ENCODE measurements at places on chromosomes 7 and 10.

DNA sequence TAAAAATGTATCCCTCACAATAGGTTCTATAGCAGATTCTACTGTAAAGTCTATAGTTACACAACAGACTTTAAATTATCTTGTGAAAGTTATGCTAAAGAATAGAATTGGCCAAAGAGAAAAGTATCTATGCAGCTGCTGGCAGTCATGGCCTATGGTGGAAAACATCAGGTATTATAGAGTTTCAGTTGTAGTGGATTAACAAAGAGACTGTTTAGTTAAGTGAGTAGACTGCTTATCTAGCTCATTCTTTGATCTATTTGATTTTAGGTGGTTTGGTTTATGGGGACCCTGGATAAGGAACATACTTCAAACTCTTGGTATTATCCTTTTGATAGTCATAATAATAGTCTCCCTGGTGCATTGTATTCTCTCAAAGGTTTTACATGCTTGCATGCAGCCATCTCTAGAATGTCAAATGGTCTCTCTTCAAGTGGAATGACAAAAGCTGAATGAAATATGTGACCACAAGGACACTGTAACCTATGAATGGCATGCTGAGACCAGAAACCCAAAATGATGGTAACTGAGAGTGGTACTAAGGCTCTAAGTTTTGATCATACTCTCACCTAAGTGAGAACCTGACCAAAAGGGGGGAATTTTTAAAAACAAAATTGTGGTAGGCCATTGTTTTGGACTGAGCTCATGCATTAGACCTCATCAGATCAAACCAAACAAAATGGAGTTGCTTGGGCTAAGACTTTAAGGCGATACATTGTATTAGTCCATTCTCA lies 54.9 kb upstream of the NAMPT start:
- DNase-seq, result no peak

DNA sequence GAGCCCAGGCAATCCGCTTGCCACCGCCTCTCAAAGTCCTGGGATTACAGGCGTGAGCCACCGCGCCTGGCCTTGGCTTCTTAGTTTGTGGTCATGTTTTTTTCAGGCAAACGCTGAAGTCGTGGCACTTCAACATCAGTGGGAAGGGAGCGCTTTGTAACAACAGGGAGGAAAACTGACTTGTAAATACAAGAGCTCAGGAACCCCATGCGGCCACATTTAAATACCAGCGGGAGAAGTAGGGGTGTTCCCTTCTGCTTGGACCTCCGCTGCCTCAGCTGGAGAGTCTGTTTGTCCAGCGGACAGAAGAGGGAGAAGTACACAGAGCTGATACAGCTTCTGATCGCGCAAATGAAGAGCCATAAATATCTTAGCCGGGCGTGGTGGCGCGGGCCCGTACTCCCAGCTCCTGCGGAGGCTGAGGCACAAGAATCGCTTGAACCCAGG lies 108.7 kb upstream of the KMT2C start:
- DNase-seq, result no peak

- DNase-seq, result no peak
These were observed 19.8 kb upstream of the MRC1 start for GRCh38 chr10:17789396-17789795.

DNA sequence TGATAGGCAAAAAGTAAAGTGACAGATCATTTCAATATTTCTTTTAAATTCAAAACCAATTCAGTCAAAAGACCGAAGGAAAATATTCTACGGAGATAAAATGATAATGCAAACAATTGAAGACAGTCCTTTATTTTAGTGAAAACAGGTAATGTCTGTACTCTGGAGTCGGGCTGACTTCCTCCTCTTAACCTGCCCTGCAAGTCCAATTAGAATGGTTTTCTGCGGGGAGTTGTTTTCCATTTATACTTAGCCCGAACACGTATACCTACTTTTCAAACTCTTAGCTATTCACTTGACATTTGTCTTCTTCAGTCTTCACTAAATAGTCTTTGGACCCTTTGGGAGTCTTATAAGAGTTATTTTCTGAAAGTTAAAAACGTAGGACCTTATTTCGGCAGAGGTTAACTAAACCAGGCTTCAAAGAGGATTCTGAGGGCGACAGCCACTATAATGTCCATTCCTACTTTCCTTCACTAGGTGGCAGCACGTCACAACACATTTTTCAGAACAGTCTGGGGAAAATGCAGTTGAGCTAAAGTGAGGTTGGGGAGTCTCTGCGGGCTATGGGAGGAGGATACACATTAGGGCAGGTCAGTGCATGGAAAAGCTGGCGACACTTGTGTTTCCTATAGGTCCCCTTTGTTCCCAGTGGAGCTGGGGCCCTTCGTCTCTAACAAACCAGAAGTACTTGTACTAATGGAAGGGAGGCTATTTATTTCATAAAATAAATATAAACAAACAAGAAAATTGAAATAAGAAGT lies 472.0 kb downstream of the KCNMA1 start:
- no peak for DNase-seq

DNA sequence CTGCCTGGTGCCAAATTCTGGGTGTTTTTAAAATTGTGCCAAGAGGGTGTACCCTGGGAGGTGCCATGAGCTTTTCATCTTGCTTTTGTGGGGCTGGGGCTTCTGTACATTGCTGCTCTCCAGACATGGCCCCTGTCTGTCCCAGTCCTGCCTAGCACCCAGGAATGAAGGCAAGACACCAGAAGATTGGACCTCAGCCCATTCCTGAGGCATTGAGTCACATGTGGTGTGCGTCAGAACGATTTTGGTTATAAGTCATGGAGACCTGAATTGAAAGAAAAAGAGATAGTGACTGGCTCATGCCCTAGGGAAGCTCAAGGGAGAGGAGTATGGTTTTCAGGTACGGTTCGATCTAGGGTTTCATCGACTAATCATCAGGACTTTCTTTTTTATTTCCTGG lies 493.2 kb downstream of the TYW1 start:
- no peak for DNase-seq

DNA sequence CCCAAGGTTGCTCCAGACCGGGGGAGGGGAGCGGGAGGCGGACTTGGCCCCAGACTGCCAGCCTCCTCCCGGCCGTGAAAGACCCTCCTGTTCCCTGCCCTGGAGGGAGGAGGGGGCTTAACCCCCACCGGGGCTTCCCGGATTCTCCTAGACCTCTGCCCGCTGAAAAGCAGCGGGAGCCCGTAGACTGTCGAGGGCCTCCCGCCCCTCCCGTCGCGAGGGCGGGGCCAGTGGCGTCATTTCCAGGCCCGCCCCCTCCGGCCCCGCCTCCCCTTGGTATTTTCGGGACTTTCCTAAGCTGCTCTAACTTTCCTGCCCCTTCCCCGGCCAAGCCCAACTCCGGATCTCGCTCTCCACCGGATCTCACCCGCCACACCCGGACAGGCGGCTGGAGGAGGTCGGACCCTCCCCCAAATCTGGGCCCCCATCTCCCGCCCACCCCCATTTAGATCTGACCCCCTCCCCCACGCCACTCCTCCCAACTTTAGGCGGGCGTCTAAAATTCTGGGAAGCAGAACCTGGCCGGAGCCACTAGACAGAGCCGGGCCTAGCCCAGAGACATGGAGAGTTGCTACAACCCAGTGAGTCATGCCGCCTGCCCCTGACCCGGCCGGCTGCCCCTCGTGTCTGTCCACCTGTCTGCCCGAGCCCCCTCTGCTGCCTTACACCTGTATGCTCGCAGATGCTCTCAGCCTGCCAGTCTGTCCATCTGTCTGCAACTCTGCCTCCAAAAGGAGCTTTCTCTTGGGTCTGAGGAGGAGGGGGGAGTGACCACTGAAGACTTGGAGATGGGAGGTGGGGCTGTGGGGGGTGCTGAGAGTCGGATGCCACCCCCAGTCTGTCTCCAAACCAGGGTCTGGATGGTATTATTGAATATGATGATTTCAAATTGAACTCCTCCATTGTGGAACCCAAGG lies at the start of gene NFKB2:
NFKB2 (plus strand) TSS at position 306 of the 917 bp plus-strand sequence; CDS start at position 561, 255 bp downstream.
- peak; percentile 88 for DNase-seq

DNA sequence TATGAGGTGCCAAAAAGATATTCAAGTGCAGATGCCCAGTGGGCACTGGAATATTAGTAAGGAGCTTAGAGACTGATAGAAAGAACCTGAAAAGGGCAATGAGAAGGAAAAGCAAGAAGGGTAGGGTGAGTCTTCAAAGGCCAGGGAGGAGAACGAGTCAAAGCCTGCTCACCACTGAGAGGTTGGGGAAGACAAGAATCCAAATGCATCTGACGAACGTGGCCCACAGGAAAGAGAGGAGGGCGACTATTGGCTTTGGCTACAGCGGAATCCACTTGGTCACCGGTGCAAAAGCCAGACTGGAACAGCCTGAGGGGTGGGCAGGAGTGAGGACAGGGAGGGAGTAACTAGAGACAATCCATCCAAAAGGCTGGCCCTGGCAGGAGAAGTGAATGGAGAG lies 216.7 kb upstream of the KLF14 start:
- DNase-seq, result no peak

DNA sequence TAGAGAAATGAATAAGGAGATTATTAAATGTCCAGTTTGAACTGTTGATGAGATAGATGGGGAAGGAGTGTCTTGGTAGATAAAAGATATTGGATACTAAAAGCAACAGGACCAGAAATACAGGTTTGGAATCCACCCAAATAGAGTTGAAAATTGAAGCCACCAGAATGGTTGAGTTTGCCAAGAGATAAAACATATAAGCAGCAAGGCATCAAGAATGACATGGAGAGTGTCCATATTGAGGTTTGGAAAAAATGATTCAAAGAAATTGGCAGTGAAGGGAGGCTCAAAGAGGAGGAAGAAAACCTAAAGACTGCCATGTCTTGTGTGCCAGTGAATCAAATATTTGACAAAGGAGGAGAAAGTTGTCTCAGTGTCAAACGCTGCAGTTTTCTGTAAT lies 24.2 kb downstream of the CFAP69 start:
- no peak for DNase-seq

DNA sequence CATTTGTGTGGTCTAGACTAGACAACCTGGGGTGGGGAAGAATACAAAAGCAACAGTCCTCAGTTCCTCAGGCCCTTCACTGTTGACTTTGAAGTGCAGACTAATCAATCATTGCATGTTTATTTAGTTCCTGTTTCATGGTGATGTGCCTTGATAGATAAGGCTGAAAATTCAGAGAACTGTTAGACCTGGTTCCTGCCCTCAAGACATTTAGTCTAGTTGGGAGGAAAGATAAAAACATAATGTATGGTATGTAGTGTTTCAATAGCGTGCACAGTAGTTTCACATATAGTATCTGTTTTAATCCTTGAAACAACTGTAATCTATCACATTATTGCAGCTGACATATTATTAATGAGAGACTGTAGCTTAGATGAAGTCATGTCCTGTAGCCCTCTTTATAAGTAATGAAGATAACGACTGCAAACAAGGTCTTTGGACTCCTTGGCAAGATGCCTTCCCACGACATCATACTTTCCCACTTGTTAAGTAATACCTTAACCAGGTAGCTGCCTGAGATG lies 124.0 kb downstream of the CELF2 start:
- no peak for DNase-seq

DNA sequence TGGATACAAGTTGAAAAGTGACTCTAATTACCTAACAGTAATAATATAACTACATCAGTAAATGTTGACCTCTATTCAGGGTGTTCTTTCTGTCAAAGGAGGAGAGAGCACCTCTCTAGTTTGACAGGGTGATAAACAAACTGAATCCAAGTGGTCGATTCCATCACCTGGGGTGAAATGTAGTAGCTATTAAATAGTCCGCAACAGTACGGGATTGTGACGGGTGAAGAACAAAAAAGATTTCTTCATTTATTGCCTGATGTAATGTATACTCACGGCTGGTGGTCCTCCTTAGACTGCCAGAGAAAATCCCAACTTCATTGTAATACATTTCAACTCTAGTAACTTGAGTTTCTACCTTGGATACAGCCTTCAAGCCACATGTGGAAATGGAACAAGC lies 292.5 kb upstream of the CELF2 start:
- DNase-seq, result no peak

DNA sequence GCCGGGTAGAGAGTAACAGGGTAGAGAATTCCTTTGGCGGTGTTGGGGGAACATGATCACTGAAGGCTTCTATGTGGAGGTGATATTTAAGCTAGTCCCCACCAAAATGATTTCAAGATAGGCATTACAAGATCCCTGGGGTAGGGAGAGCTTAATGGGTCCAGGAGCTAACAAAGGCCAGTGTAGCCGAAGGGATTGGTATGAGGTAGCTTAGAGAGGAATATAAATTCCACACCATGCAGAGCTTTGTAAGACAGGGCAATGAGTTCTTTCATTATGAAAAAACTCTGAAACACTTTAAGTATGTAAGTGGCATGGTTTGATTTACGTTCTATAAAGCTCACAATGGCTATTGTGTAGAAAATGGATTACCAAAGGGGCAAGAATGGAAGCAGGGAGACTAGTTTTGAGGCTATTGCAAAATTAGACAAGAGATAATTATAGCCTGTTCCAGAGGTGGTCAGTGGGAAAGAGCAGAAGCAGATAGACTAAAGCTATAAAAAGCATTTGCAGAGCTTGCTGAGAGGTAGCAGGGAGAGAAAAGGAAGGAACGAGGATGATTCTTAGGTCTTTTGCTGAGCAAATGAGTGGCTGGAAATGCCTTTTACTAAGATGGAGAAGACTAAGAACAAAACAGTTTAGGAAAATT lies 119.7 kb upstream of the SLC25A13 start:
- no peak for DNase-seq

DNA sequence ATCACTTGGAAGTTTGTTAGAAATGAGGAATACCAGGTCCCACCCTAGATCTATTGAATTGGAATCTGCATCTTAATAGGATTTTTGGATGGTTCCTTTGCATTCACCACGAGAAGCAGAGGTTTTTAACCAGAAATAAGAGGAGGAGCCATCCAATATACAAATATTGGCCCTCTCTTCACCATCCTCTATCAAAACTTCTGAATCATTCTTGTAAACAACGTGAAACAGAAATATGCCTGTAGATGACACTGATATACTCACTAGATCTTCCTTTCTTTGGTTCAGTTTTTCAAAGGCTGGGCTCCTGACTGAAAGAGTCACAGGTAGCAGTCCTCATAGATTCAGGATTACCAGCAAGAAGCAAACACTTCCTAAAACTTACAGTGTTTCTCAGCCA lies 39.5 kb downstream of the ZNF365 start:
- DNase-seq, result no peak

DNA sequence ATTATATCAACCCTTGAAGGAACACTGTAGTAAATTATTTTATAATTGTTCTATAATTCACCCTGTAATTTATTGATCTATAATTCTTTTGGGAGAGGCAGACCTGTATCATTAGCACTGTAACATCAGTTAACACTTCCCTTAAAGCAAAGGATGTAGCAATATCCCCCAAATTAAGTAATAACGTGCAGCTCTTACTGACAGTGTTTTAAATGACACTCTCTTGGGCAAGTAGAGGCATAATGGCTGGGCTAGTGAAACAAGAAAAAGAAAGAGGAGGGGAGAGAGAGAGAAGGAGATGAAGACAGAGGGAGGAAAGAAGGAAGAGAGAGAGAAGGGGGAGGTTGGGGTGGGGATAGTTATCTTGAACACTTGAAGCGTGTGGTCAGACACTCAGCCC lies 161.0 kb upstream of the RNF32 start:
- DNase-seq, result no peak

GRCh38 chr10:112834751-112835181 lies 115.3 kb upstream of the TCF7L2 start:
- no peak for DNase-seq

DNA sequence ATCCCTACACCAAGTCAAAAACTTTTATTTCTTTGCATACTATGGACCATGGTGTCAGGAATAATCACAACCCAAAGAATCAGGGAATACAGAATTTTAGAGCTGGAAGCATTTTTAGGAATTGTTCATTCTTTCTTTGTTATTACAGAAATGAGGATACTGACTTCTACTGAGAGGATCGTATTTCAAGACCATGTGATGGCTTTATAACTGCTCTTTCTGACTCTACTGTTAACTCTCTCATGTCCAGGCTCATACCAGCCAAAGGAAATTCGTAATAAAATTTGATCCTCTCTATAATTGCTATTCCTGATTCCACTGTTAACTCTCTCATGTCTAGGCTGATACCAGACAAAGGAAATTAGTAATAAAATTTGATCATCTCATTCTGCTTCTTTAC lies 1050.9 kb upstream of the C7orf33 start:
- DNase-seq, result no peak

Data from stimulated activated CD4-positive, alpha-beta T cell treated with anti-CD3 and anti-CD28 coated beads, TNF-alpha, amount 100 ng/mL, for 4 hours (primary cell).